ENCODE measurements at places on chromosomes 7 and 10.

DNA sequence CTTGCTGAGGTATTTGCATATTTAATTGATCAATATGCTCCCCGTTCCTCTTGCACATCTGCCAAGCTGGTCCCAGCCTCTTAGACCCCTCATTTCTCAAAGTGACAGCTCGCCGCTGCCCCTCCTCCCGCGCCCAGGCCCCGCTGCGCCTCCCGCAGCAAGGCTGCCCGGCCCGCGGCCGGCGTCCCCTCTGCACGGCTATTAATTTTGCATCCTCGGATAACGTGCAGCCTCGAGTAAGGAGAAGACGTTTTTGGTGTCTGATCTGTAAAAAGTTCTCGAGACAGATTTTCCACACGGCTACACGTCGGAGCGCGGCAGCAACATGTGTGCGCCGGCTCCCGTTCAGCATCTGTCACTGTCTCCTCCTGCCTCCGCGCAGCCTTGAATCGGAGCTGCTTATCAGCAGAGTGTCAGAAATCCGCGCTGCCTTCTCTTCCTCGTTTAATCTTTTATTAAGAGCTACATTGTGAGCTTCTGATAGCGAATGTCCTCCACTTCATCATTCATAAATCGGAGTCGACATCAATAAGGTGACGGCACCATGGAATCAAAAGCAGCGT, 65.3 kb downstream of the EBF3 start:
- no peak for DNase-seq

GRCh38 chr7:138833596-138833995, 35.6 kb upstream of the ATP6V0A4 start:
- no peak for DNase-seq

DNA sequence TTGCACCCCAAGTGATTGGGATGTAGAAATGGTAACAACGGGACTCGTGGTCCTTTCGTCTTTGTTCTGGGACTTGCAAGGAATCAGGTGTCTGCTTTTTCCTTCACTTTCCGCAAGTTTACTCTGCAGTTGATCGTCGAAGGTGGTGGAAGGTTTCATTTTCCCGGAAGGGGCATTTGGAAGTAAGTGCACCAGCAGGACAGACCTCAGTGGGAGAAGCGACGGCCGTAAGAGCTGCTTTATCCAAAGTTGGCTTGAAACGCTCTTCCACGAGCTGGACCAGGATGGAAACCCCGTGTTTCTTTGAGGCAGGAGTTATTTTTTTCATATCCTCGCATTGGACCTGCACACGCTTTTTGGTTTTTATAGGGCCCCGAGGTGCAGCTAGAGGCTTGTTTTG, 1.2 kb downstream of the BRI3 start:
- DNase-seq = no peak

DNA sequence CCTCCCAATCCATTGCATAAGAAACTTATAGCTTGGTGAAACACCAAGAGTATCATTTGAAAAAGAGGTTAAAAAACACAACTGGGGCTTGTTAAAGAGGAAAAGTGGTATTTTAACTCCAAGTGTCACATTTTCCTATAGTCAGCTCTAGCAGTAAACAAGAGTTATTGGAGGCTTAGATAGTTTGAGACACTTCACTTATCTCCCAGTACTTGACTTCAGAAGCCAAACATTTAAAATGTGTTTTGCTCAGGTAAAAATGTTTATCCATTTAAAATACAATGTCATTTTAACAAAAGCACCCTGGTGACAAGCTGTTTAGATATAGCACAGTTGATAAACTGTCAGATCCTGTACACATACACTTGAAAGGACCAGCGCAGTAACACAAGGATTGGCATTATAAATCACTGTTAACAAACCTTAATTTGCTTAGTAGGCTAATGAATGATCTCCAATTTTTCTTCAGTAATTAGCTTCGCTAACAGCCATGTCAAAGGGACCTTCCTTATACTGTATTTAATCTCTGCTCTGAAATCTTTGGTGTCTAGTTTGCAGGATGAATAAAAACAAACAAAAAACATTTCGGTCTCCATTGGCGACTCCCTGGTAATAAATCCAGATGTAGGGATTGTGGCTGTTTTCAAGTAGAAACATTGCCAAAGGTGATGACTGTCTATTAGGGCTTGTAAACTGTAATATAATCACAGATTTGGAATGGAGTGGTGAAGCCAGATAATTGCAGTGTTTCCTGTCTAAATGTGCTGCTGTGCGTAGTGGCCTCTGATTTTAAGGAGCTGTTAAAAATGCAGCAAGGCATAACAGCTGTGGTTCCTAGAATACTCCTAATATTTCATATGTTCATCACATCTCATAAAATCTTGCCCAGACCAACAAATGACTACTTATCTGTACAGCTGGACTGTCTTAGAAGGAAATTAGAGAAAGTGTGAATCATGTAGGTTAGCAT, 545.1 kb downstream of the AUTS2 start:
- DNase-seq = peak; percentile 93

- DNase-seq = no peak
Observed at GRCh38 chr10:69241575-69241974, 21.4 kb downstream of the HKDC1 start.

GRCh38 chr7:133484086-133484485, 231.2 kb downstream of the EXOC4 start:
- no peak for DNase-seq

- no peak for DNase-seq
Observed at GRCh38 chr10:32360884-32361283, 13.9 kb upstream of the EPC1 start.

DNA sequence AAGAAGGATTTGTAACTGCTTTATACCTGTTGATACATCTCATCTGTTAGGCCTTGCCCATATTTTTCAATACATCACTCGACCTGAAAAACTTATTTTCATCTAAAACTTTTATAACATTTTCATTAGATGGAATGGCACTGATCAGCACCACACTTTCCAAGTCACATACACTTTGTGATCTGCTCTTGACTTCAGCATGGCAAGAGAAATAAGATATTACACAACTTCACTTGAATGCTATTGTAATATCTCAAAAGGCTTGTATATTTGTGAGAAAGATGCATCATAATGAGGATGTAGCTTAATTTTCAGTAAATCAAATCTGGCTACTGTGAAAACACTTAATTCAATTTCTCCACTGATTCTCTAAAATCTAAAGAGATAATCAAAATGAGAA, 126.2 kb downstream of the MICU1 start:
- DNase-seq = no peak

GRCh38 chr10:79242620-79243152, 104.6 kb upstream of the PPIF start:
- DNase-seq = peak; percentile 88

GRCh38 chr10:44575601-44576380, 190.9 kb upstream of the CXCL12 start:
- no peak for DNase-seq

DNA sequence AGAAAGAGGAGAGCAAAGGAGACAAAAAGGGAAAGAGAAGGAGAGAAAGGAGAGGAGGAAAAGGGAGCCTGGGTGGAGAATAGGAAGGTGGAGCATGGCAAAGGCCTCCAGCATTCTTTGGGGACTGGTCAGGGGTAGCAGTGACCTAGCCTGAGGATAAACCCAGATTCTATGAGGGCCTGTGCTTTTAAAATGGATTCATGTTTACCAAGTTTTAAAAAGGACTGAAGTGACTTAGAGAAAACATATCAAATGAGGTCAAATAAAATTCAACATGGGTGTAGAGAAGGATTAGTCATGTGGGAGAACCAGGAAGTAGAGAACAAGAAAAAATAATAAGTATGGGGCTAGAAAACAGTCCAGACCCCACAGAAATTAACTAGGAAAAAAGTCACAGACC, 20.7 kb downstream of the CREB3L2 start:
- DNase-seq = no peak

DNA sequence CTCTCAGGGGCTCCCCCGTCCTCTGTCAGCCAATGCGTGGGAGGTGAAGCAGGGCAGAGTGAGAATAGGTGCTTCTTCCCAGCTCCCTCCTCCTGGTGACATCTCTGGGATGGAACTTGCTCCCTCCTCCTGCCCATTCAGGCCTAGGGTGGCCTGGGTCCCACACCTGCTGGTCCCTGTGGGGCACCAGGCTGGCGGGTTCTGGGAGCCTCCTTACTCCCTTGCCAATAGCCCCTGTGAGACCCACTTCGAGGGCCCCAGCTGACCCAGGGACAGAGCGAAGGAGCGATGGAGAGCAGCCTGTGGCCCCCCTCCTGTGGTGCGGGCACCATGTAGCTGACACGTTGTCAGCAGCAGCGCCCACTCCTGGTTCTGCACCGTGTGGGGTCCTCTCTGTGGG, 512.6 kb downstream of the GLRX3 start:
- DNase-seq = no peak

GRCh38 chr10:1739751-1740150, 2.4 kb upstream of the ADARB2 start:
- DNase-seq = no peak

DNA sequence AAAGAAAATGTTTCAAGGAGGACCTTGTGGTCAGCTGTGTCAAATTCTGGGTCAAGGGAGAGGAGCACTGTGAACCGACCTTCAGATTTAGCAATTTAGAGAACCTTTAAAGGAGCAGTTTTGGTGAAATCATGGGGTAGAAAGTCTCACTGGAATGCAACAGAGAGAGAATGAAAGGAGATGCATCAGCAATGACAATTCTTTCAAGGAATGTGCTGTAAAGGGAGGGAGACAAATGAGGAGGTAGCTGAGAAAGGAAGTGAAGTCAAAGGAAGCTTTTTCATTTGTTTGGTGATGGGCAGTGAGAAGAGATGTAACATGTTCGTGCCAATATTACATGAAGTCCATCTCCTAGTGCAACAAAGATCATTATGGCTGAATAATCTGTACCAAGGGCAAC, 166.0 kb downstream of the TSPAN12 start:
- DNase-seq = peak; percentile 3

- DNase-seq = peak; percentile 15
Observed at GRCh38 chr10:95655571-95656290, 780 bp downstream of the ALDH18A1 start.

DNA sequence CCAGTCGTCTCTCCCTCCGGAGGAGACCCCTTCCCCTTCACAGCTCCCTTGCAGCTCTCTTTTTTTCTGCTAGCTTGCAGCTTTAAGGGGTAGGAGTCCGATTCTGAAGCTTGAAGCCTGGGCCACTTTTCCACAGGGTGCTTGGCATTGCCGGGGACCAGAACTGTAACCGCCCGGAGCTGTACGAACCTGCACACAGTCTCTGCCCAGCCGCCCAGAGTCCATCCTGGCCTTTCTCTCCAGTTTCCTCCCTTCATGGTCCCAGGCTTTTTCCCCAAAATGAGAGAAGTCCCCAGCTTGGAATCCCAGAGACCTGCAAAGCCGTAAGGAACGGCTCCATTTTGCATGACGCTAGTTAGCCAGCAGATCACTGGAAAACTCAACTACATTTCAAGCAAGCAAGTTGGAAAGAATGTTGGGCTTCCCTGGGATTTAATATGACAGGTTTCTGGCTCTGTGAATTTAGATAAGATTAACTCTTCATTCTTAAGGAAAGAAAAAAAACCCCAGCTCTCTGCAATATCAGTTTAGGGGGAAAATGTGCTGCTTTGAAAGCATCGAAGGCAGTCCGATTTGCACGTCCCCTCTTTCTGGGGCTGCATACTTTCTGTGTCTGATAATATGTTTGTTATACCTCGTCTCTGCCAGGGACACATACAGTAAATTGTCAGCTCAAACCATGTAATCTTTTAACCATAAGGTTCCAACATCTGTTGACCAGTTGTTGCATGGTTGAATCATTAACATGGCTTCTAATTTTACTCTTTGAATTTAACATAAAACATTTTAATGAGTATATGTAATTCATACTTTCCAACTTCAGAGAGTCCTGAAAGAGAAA, 190.0 kb upstream of the LYZL2 start:
- peak; percentile 78 for DNase-seq

- no peak for DNase-seq
Observed at GRCh38 chr10:5252177-5253037, 55.8 kb downstream of the AKR1C4 start.

- DNase-seq = no peak
Observed at GRCh38 chr7:97506728-97507127, 225.2 kb upstream of the TAC1 start.

- no peak for DNase-seq
Observed at GRCh38 chr7:7369134-7369533, 166.5 kb downstream of the COL28A1 start.

GRCh38 chr10:62545160-62546066, 171.2 kb downstream of the ZNF365 start:
- peak; percentile 69 for DNase-seq

DNA sequence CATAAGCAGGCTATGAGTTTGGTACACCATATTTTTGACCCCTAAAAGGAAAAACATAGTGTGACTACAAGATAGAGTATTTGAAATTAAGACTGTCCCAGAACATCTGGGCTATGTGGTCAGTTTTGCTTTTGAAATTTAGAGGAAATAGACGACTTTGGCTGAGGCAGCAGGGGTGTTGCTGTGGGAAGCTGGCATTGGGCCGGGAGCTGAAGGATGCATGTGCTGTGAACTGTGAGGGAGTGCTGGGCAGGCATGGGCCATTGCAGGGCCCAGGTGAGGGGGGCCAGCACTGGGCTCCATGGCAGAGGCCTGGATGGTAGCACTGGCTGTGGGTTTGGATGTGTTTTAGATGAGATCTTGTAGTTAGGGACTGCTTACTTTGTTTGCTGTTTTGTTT, 168.3 kb downstream of the BMPER start:
- DNase-seq = no peak

DNA sequence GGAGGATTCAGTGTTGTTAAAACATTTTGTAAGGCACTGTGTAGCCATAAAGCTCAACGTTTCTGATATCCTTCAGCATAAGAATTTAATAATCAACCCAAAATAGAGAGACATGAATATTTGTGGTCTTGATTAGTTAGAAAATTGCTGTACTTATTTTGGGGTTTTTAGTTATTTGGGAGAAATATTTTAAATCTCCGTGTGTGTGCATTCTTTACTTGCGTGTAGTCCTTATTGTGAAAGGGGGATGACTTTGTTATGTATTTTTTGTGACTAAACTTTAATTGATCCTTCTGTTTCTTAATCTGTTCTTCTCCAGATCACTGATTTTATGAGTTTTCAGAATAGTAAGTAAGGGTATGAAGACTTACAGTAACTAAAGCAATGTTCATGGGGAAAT, 81.2 kb downstream of the ZNRF2 start:
- peak; percentile 57 for DNase-seq

GRCh38 chr7:148883266-148884048, 634 bp downstream of the EZH2 start:
- no peak for DNase-seq

DNA sequence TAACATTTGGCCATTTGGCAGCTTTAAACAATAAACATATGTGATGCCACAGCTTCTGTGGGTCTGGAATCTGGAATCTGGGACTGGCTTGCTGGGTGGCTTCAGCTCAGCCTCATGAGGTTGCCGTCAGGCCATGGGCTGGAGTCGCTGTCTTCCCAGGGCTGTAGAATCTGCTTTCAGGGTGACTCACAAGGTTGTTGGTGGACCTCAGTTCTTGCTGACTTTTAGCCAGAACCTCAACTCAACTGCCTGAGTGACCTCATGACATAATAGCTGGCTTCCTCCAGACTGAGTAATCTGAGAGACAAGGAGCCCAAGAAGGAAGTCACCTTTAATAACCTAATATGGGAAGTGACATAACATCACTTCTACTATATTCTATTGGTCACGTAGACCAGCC, 44.6 kb upstream of the TSPAN13 start:
- peak; percentile 93 for DNase-seq
